ENCODE measurements at places on chromosomes 2 and 18.

GRCh38 chr18:54210463-54210862 lies 14.0 kb downstream of the MBD2 start:
- DNase-seq, result no peak

DNA sequence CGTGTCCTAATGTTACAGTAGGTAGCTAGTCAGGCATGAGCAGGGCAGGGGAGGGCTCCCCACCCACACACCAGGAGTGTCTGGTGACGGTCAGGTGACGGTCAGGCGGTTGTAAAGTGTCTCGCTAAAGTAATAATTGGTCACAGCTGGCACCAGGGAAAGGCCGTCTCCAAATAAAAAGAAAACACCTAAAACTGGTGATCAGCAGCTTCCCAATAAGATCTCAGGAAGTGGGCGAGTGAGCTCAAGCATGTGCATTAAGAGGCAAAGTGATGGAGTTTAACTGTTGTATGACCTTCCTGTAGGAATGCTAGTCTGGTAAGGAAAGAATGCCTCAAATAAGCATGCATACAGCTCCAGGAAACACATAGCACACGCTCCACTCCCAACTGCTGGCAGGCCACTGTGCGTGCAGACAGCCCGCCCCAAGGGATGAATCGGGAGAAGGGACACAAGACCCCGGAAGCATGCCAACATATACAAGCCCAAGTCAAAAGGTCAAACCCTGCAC lies 177.1 kb downstream of the RNF144A start:
- DNase-seq, result no peak

DNA sequence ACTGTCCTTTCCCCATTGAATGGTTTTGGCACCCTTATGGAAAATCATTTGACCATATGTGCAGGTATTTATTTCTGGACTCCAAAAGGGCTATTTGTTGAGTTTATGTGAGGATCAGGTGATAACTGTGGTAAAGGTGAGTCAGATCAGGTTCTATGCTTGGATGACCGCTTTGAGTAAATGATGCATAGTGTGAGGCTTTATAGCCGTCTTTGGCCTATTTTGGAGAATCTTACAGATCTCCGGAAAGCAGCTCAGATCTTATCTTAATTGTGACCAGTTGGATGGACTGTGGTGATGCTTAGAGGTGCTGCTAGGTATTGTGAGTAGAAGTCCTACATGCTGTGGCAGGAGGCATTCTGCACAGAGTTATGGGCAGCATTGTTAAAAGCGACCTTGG lies 126.2 kb downstream of the METTL8 start:
- no peak for DNase-seq

DNA sequence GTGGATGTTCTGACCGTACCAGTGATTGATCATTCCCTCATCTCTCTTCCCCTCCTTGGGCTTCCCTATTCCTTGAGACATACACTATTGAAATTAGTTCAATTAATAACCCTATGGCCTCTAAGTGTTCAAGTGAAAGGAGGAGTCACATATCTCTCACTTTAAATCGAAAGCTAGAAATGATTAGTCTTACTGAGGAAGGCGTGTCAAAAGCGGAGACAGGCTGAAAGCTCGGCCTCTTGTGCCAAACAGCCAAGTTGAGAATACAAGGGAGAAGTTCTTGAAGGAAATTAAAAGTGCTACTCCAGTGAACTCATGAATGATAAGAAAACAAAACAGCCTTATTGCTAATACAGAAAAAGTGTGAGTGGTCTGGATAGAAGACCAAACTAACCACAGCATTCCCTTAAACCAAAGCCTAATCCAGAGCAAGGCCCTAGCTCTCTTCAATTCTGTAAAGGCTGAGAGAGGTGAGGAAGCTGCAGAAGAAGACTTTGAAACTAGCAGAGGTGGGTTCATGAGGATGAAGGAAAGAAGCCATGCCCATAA lies 144.4 kb upstream of the LYPD6 start:
- DNase-seq, result no peak

- DNase-seq, result no peak
These were observed 253.8 kb upstream of the MMADHC start for GRCh38 chr2:149841396-149841795.

DNA sequence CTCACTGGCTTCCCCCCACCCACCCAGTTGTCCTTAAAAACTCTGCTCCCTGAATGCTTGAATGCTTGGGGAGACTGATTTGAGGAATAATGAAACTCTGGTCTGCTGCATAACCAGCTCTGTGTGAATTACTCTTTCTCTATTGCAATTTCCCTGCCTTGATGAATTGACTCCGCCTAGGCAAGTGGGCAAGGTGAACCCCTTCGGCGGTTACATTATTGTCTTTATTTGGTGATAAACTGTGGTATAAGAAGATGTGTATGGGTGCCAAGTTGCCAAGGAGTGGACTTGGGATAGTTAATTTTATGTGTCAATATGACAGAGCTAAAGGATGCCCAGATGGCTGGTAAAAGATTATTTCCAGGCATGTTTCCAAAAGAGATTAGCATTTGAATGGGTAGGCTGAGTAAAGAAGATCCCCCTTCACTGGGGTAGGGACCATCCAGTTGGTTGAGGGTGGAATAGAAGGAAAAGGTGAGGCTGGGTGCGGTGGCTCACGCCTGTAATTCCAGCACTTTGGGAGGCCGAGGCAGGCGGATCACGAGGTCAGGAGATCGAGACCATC lies 98.5 kb upstream of the HAAO start:
- DNase-seq, result no peak

GRCh38 chr2:201452922-201453643 lies 1.5 kb downstream of the STRADB start:
- no peak for DNase-seq

DNA sequence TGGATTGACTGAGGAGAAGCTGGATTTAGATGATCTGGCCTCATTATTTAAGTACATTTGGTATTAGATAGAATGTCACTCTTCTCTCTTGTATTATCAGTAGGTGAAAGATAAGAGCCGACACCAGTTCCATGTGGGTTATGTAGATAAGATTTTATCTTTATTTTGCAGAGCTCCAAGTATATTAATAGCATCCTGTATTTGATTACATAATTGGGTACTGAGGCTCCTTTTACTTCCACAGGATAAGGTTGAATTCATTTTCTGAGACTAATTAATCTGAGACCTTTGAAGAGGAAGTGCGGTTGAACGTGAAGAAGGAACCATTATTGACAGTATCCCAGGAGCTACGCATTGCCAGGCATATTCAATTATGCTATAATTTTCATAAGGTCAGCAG lies 32.8 kb upstream of the CD226 start:
- DNase-seq, result no peak

- no peak for DNase-seq
These were observed 677.7 kb downstream of the CNTNAP5 start for GRCh38 chr2:124702777-124703176.
